Muscle of leg (tissue), 16 donors: ENCODE measurements at places on chromosomes 7 and 10. TPM values are rescaled to one million over a fixed set of nuclear protein-coding genes. Genes with fewer than 3 reads are reported as not detected.
A peak's percentile ranks its signal among the peaks of the same experiment; 100 is the strongest.

DNA sequence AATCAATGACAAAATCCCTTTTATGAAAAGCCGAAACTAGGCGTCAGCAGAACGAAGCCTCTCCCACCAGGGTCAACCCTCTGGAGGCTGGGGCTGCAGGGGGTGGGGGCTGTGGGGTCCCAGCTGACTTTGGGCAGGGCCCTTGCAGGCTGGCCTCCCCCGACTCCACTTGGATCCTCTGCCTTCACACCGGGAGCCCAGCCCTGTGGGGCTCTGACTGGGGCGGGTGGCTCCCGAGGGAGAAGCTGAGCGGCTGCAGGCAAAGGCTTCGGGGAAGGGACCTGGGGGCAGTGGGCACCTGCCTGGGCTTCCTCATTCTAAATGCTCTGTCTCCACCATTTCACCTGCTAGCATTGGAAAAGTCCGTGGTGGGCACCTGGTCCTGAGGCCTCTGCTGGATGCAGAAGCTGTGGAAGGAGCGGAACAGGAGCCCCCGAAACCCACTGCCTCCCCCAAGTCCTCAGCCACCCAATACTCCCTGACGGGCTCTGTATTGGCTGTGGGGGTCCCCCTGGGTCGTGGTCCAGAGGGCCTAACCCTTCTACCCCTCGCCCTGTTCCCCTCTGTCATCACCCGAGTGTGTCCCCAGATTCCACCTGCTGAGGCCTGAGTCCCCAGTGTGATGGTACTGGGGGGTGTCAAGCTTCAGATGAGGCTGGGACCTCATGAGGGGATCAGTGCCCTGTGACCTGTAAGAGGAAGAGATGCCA, 108.6 kb downstream of the DNAJB6 start:
- no peak for DNase-seq

DNA sequence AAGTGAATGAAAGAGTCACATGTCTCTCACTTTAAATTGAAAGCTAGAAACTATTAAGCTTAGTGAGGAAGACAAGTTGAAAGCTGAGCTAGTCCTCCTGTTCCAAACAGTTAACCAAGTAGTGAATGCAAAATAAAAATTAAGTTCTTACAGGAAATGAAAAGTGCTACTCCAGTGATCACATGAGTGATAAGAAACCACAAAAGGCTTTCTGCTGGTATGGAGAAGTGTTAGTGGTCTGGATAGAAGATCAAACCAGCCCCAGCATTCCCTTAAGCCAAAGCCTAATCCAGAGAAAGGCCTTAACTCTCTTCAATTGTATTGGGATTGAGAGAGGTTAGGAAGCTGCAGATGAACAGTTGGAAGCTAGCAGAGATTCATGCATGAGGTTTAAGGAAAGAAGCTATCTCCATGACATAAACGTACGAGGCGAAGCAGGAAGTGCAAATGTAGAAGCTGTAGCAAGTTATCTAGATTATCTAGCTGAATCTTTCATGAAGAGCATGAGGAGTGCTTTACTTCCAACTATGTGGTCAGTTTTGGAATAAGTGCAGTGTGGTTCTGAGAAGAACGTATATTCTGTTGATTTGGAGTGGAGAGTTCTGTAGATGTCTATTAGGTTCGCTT, 261.6 kb downstream of the MDFIC start:
- DNase-seq, result no peak

DNA sequence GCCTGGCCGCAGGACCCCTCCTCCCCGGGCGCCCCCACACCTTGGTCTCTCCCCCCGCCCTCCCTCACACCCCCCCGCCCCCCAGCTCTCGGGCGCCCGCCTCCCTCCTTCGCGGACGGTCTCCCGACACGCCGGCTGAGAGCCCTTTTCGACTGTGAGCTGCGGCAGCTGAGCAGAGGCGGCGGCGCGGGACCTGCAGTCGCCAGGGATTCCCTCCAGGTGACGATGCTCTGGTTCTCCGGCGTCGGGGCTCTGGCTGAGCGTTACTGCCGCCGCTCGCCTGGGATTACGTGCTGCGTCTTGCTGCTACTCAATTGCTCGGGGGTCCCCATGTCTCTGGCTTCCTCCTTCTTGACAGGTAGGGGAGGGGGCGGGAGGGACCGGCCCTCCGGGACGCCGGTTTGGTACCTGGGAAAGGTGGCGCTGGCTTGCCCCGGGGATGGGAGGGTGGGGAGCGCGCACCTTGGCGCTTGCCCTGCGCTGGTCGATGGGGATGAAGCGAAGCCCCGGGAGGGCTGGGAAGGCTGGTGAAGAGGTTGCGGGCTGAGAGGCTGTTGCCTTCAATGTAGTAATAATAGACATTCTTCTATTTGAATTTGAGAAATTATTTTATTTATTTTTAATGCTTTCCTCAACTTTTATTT, at the start of gene BMPER:
TSS of gene BMPER (plus strand) at position 151 of the 644 bp plus-strand sequence. CDS start at position 226, 75 bp downstream.
- DNase-seq, result peak; percentile 66

GRCh38 chr10:88336334-88336733, 246.8 kb downstream of the RNLS start:
- no peak for DNase-seq

GRCh38 chr10:27618036-27618615, 114.0 kb downstream of the RAB18 start:
- no peak for DNase-seq

GRCh38 chr10:61620506-61620905, 42.2 kb upstream of the CABCOCO1 start:
- DNase-seq, result no peak

DNA sequence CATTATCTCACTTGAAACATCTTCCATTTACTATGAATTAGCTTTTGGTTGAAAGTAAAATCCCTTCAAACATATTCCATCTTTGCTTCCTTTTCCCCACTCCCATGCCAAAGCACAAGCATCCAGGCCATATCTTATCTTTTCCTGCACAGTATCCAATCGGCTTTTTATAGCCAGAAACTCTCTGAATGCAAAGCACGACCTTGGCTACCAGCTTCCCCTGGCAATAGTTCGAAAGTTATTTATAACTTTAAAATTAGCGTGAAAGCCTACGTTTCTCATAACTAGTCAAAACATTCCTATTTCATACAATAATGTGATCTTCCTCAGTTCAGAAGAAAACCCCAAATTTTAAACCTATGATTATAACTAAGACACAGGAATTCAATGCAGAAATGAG, 440 bp downstream of the CTNNA3 start:
- DNase-seq, result peak; percentile 12

DNA sequence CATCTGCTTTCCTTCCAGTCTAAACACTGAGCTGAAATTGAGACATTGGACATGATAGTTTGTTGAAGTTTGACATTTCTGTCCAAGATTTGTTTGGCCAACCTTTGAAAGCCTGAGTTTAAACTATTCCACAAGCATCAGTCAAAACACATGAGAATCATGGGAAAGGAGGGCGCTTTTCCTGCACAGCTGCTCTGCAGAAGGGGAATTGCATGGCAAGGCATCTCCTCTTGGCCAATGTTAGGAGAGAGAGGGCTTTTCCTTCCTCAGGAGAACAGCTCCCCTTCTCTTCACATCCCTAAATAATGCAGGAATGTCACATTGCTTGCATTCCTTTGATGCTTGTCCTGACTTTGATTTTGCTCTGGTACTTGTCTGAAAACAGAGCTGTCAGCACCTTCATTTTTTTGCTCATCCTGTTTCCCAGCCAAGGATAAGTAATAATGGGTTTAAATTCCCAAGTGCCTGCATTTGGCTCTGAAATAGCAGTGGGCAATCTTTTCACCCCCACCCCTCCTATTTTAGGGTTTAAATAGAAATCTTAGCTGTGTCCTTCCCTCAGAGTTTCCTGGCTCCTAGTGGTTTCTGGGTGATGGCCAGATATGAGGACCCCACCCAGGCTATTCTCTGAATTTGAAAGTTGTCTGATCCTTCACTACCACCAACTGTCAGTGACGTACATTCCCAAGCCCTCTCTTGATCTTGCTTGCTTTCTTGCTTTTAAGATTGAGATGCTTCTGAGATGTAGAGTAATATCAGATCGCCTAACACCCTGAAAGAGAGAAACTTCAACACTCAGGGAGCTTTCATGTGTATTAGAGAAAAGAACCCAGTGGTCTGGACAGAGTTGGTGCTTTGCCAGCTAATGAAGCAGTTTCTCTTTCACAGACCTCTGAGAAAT, 75.2 kb upstream of the NPVF start:
- DNase-seq, result peak; percentile 93

Gene RHBDD2
- 9.1 TPM for total RNA-seq

- DNase-seq, result no peak
Observed at GRCh38 chr7:105196473-105196872, 182.5 kb downstream of the KMT2E start.

DNA sequence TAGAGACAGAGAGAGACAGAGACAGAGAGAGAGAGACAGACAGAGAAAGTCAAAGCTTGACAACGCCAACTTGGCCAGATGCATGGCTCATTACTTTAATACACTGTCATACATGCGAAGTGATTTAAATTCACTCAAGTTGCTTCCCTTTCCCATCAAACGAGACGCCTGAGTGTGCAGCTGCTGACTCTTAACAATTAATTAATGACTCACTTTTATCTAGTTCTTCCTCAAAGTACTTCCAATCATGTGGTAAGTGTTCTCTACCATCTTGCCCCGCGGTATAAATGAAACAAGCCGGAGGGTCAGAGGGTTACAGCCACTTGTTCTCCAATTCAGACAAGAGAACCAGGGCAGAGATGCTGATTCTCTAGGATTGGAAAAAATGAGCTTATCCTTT, 90.8 kb downstream of the SFMBT2 start:
- DNase-seq, result no peak

DNA sequence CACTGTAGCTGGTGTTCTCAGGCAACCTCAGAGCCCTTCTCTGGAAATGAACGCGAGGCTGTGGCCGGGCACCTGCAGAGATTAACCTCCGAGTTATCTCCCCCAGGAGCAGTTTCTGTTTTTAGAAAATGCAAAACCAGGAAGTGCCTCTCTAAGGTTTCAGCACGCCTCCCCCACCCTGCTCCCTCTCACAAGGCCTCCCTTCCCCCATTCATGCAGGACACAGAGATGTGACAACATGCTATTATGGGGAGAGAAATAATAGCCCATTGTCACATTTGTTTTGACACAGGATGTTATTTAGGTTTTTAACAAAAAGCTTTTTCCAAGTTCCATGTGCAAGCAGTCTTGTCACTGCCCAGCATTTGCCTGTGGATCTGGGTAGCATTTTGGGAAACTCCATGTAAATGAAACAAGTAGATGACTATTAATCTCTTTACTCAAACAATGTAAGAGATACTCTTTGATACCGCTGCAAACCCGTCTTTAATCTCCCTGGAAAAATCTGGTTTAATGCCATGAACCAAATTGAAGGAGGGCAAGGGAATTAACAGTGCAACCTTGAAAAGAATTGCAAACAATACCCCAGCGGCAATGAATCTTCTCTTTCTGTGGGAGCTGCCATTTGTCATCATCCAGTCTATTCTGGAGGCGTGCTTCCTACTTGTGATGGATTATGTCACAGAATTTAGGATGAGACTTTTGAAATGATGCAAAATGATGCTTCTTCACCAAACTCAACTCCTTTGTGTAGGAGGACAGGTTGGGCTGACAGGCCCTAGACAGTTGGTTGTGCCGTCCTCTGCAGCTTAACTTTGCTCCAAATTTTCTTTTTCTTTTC, 86.5 kb upstream of the NMT2 start:
- peak; percentile 29 for DNase-seq

Gene TET1
- total RNA-seq, result 20.6 TPM

DNA sequence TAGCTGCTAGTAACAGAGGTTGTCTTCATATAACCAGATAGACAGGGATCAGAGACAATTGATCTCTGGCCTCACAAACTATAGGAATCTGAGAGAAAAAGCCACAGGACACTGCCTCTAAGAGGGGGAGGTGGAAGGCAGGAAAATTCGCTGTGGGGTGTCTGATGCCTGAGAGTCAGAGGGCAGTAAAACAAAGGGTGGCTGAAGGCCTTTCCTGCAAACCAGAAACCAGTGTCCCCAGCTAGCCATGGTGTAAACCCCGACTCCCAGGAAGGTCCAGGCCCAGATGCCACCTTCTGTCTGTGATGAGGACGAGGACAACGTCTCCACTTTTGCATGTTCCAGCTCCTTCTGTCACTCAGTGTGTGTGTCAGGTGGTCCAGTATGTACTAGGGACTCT, 215.1 kb downstream of the ADARB2 start:
- no peak for DNase-seq

Gene ZCWPW1
- 5.2 TPM for total RNA-seq

GRCh38 chr7:112160771-112161150, 45.4 kb downstream of the DOCK4 start:
- no peak for DNase-seq

DNA sequence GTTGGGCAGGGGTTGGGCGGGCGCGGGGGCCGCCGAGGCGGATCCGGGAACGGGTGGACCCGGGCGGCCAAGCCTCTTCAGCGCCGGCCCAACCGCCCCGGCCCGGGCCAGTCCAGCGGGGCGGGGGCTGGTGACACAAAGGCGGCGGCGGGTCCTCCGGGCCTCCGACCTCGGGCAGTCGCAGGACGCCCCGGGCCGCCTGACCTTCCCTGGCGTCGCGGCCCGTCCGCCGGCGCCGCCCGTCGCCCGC, 54.2 kb downstream of the METTL2B start:
- DNase-seq, result no peak

DNA sequence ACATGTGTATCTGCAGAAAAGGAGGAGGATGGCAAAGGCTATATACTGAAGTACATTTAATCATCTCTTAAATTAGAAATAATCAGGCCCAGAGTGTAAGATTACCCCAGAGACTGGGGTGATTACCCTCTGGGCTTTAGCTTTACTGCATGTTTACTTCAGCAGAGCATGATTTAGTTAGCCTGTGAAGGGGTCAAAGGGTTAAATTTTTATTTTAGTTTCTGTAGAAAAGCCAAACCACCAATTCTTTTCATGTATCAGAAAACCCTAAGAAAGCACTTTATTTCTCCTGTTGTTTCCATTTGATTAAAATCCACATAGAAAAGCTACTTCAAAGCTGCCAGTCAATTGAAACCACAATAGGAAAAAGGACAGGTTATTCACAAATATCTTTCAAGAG, 101.5 kb upstream of the LSM8 start:
- no peak for DNase-seq

Gene CCDC71L
- 3.6 TPM for total RNA-seq

Gene PLEKHS1
- 0.04 TPM for total RNA-seq

GRCh38 chr7:55214707-55215106, 150.4 kb upstream of the LANCL2 start:
- DNase-seq, result no peak

DNA sequence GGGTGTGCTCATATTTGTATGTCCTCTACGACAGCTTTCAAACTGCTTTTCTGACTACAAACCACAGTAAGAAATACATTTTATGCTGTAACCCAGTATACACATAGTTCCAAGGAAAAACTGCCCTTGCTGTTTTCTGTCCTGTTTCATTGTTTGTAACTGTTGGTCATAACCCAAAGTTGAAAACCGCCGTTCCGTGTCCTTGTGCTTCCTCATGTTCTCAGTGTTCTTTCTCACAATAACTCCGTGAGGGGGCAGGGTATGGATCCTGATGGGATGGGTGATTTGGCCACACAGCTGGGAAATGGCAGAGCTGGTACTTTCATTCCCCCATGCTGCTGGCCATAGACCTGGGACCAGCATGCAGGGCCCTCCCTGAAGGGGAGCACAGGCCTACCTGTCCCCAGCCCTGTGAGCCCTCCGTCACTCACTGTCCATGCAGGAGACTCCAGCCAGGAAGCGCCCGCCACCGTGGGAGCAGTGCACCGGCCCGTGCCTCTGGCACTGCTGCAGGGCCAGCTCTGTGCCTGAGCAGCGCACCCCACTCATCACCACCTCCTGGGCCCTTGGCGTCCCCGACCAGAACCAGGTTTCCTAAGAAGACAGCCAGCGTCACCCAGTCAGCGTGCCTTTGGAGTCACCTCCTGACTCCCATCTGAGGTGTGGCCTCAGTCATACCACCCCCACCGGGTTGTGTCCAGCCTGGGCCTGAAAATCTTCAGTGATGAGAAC, 12.7 kb downstream of the LOXL4 start:
- no peak for DNase-seq
